ENCODE measurements at places on chromosomes 7 and 10. TPM values are rescaled to one million over a fixed set of nuclear protein-coding genes. Genes with fewer than 3 reads are reported as not detected.

CAMK2B gene
- total RNA-seq, result 0.27 TPM

LDB3 gene
- not detected for total RNA-seq

UNCX gene
- not detected for total RNA-seq

SLC16A12 gene
- not detected for total RNA-seq

Measured in T-helper 2 cell treated with Interferon-gamma antibody and Interleukin-4, amounts not matched to agents 100 ng/mL and 5 ng/mL, for 36 hours (primary cell).